ENCODE measurements at places on chromosomes 2 and 18.

- no peak for DNase-seq
Measured at GRCh38 chr2:235212501-235213158, 260.8 kb downstream of the SH3BP4 start.

DNA sequence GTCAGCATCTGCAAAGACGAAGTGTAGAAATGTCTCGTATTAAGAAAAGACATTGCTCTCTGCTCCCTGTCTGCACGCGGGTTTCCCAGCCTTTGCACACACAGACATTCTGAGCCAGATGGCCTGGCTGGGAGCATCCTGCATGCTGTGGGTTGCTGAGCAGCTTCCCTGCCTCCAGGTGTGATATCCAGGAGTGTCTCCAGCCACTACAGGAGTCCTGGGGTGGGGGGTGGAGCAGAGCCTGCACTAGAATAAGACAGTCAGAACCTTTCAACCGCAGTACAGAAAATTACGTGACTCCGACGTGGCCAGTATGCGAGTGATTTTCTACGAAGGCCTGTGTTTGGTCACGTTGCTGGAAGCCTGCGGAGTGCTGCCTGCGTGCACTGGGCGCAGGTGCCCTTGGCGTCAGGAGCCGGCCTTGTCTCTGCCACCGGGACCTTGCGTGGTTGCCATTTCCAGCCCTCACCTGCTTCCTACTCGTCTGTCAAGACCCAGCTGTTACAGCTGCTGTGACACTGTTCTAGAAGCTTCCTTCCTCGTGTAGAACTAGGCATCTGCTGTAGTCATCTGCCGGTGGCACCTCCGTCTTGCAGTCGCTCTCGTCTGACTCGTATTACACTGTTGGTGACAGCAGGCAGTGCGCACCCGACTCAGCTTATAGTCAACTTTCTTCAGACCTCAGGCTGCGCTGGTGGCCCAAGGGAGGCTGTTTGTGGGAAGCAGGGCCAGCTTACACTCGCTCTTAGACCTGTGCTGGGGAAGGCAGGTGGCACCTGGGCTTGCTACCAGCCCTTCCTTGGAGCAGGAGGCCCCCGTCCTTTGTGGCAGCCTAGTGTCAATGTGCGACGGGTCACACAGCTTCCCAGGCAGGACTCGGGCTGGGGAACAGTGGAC lies 11.2 kb downstream of the CTDP1 start:
- DNase-seq = no peak

GRCh38 chr2:8559805-8560204 lies 122.1 kb upstream of the ID2 start:
- no peak for DNase-seq

DNA sequence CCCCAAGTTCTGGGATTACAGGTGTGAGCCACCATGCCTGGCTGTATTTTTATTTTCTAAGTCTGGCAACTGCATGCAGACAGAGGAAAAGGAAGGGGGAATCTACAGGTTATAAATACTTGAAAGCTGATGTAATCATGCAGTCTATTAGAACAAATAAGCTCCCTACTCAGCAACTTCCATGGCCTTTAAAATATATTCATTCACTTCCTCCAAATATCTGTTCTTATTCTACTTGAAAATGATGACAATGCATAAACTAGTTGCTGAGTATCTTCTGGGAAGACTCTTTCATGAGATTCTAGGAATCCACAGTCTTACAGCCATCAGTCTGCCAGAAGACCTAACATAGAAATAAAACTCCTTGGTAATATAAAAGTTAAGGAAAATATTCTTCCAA lies 66.9 kb upstream of the NCKAP5 start:
- no peak for DNase-seq

DNA sequence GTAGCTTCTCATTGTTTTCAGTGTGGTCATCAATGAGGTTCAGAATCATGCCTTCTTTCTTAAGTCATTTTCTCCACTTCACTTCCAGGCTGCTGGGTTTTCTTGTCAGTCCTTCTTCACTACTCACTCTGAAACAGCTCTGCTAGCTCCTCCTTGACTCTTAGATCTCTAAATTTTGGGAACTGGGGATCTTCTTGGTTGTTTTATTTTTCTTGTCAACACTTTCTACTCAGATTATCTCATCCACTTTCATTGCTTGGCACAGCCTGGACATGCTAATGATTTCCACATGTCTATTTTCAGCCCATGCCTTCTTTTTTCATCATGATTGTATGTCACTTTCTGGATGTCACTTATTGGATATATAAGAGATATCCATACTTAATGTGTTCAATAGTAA lies 517.8 kb upstream of the DSEL start:
- no peak for DNase-seq

DNA sequence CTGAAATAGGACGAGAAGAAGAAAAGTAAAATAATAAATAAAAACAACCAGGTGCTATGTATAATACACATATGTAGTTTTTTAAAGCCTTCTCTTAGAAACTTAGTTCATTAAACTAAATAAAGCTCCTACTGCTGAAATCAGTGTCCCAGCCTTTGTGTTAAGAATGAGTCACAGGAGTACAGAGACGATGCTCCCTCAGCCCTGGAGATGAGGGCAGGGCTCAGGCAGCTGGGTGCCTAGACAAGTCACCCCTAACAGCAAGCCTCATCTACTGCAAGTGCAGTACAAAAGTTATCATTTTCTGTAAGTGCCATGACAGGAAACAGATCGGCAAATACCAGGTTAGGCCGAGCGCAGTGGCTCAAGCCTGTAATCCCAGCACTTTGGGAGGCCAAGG lies 18.2 kb downstream of the KIDINS220 start:
- DNase-seq = no peak

- DNase-seq = no peak
Measured at GRCh38 chr2:99595373-99595772, 105.6 kb upstream of the REV1 start.

- no peak for DNase-seq
Measured at GRCh38 chr18:77107292-77107691, 25.3 kb downstream of the MBP start.

- DNase-seq = no peak
Measured at GRCh38 chr18:23735021-23735464, 45.8 kb downstream of the LAMA3 start.

- DNase-seq = no peak
Measured at GRCh38 chr2:101617188-101617587, 80.3 kb upstream of the MAP4K4 start.

DNA sequence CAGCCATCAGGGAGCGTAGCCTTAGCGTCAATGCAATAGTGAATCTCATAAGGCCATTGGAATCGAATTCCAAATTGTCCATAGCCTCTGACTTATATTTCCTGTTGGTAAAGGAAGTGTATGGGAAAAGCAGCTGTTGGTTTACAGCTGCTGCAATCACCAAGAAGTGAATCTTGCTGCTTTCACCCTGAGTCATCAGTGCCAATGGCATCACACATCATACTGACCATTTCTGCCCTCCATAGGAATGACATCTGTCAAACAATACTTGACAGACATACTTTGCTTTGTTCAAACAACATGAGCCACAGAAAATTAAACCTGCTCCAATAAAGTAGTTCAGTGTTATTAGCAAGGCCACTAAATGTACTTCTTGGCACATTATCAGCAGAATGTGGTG lies 111.2 kb upstream of the KLHL29 start:
- DNase-seq = no peak

DNA sequence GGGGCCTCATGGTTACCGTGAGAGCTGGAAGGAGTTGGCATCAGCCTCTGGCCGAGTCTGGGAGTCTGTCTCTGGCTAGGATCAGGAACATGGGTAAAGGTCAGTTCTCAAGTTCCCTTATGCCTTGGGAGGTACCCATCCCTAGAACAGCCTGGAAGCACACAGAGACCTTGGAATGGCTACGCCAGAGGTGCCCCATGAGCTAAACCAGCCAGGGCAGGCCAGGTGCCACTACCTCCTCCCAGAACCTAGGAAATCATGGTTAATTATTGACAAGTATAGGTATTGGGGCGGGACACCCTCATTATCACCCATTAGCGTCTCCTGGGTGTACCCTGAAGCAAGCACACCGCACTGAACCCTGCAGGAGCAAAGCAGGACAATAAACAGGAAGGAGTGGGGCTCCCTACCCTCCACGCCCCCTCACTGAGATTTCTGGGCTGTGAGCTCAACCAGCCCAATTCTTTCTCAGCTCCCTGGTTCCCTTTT lies 3.0 kb upstream of the ASPRV1 start:
- no peak for DNase-seq

DNA sequence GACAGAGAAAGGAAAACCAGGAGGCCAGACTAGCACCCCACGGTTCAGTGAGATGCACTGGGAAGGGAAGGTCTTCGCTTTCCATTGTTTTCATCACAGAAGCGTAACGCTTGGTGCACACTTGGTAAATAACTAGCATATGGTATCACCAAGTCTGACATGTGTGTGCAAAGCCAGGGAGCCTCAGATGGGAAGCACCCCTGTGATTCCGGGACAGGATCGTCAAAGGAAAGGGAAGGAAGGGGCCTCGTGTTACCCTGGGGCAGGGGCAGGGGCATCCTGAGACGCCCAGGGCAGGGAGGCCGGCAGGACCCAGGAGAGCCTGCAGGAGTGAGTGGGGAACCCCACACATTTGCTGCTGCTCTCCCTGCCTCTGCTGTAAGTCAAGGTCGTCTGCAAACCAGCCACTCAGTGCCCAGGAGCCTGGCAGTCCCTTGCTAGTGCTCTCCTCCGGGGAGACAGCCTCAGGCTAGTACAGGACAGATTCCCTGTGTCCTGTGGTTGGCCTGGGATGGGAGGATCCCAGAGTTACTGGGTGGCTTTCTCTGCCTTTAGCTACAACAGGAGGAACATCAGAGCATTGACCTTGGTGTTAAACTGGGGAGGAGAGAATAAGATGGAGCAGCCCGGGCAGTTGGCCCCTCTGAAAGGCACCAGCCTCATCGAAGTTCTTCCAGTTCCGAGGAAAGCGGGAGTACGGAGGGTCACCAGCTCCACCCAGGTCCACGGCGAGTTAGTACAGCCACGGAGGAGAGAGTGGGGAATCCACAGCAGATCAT lies 192.5 kb downstream of the NDUFA10 start:
- DNase-seq = no peak

DNA sequence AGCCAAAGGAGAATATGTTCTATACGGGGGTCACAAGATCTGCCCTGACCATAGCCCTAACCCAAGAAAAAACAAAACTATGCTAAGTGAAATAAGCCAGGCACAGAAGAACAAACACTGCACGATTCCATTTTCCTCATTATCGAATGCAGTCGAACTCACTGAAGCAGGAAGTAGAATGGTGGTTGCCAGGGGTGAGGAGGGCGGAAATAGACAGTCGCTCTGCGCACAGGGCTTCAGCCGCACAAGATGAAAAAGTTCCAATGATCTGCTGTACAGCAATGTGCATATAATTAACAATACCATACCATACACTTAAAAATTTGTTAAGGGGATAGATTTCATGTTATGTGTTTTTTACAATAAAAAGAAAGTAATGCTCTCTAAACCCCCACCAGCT lies 257.7 kb downstream of the TXNL1 start:
- no peak for DNase-seq

DNA sequence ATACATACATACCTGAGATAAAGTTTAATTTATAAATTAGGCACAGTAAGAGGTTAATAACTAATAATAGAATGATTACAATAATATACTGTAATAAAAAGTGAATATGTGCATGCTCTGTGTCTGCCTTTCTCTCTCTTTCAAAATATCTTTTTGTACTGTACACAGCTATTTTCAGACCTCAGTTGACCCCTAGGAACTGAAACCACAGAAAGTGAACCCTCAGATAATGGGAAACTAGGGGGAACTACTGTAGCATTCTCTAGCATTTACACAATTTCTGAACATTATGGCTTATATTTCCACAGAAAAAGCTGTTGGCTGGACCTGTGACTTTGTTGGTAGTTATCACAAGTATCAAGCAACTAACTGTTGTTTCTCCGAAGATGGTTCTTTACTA lies 25.9 kb downstream of the WDR75 start:
- no peak for DNase-seq

DNA sequence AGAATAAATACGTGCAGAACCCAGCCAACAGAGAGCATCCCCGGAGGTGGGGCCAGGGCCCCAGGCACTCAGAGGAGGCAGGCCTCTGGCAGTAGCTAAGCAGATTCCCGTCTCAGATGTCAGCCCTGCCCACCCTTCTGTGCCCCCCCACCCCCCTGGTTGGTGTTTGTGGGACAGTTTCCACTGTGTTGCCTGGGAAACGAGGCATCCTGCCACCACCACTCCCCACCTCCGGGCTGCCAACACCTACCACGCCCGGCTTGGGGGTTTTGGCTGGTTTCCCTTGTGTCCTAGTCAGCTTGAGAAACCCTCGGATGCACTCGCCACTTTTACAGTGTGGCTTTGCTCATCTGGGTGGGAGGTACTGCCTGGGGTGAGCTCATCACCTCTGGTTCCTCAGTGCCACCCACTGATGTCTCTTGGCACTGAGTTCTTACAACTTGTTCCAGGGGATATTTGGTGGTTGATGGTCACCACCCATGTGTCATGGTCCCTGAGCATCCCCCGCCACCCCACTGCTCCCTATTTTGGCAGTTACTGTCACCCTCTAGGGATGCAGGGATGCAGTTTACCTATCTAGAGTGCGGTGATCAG lies 72.4 kb upstream of the YWHAQ start:
- no peak for DNase-seq

- no peak for DNase-seq
Measured at GRCh38 chr18:75467281-75467795, 39.8 kb upstream of the SMIM21 start.

GRCh38 chr2:191297033-191297432 lies 51.8 kb downstream of the MYO1B start:
- no peak for DNase-seq

GRCh38 chr2:231002641-231003040 lies 6.7 kb downstream of the SPATA3 start:
- DNase-seq = no peak

DNA sequence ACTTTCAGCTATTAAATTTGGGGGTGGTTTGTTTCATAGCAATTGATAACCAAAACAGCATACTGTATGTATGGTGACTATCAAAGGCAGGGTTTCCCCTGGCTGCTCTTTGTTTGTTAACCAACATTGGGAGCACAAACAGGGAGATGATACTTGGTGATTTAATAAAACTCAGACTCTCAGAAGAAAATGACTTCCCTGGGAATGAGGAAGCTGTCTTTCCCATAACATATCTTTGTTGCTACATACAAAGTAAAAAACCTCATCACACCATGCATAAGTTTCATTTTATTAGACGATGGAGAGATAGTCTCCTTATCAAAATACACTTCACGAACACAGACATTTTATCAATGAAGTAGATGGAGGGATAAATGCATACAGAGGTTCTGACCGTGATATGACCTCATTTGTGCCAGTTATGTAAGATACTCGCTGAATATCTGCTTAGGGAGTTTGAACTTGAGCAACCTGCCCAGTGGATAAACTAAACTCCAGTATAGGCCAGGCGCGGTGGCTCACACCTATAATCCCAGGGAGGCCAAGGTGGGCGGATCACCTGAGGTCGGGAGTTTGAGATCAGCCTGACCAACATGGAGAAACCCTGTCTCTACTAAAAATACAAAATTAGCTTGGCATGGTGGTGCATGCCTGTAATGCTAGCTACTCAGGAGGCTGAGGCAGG lies 3.8 kb upstream of the NFE2L2 start:
- DNase-seq = no peak

GRCh38 chr18:49813069-49813318 lies 339 bp downstream of the ACAA2 start:
- DNase-seq = no peak

- no peak for DNase-seq
Measured at GRCh38 chr2:21001225-21001946, 42.5 kb downstream of the APOB start.

GRCh38 chr18:44134447-44134846 lies 546.2 kb upstream of the SETBP1 start:
- DNase-seq = no peak

Data from cortex of kidney (tissue), 1 donor.